Chondrocyte (in vitro differentiated cells): ENCODE measurements at places on chromosomes 4 and X. TPM values are rescaled to one million over a fixed set of nuclear protein-coding genes. Genes with fewer than 3 reads are reported as not detected.

The TRPC5OS gene
- total RNA-seq, result not detected in 3 replicates

- no peak for DNase-seq
These were observed 52.9 kb downstream of the SUPT20HL2 start for GRCh38 chrX:24260842-24261550.

DNA sequence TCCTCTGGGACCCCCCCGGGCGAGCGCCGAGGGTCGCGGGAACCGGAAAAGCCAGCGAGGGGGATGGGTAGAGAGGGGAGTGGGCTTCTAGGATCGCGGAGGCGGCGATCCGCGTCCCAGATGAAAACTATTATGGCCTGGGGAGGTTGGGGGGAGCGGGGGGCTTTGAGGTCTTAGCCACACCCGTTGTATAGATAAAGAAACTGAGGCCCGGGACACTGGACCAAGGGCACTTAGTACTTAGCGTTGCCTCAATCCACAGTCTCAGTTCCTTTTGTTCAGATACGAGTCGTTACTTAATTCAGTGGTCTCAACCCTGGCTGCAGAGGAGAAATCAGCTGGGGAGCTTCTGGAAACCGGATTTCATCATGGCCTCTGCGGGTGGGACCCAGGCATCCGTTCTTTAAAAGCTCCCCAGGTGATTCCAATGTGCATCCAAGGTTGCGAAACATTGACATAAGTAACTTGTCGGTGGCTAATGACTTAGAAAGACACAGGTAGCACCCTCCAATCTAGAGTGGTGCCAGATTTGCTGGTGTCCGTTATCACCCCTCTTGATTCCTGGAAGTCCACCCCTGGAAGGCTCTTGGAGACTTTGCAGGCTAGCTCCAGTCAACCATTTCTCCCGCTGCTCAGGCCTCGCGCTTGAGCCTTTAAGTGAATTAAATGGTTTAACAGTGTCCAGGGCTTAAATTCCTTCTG is 90.7 kb downstream of the GEMIN8 start:
- no peak for DNase-seq

DNA sequence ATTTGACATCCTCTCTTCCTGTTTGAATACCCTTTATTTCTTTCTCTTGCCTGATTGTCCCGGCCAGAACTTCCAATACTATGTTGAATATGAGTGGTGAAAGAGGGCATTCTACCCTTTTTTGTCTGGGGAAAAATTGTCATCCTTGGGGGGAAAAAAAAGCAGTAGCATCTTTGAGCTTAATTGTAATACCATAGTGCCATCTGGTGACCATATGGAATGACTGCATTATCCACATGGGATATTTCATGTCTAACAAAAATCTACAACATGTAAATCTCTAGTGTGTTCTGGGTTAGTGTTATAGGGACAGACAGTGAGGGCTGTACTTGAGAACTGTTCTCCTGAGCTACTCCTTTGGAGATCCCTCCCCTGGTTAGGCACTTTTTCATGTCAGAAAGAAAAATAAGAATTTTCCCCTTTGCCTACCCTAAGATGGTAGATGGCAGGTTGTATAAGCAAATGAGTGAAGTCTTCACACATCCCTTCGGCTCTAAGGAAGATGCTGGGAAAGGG is 26.0 kb downstream of the CAPN6 start:
- no peak for DNase-seq

The FANCB gene
- total RNA-seq, result 3.0 to 7.1 TPM (median 3.2 TPM) in 3 replicates

The ZCCHC12 gene
- not detected in 3 replicates for total RNA-seq
